ENCODE measurements at places on chromosomes 1 and 21.

GRCh38 chr1:206893380-206893779 is 3.9 kb upstream of the IL24 start:
- DNase-seq = no peak

DNA sequence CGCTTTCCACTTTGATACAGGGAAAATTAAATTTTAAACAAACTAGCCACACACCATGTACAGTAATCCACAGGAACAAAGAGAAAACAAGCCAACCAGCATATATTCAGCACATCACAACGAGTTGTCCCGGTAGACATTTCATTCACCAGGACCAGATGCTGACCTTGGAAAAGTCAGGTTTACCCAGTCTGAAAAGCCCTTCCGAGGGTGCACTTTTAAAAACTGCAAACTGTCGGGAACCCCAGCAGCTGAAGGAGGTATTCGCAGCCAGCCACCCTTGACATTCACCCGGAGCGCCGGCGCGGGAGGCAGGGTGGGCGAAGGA is 1.2 kb downstream of the MCOLN3 start:
- no peak for DNase-seq

DNA sequence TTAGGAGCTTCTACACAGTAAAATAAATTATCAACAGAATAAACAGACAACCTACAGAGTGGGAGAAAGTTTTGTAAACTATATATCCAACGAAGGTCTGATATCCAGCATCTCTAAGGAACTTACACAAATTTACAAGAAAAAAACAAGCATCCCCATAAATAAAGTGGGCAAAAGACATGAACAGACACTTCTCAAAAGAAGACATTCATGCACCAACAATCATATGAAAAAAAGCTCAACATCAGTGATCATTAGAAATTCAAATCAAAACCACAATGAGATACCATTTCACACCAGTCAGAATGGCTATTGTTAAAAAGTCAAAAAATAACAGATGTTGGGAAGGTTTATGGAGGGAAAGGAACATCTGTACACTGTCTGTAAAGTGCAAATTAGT is 526.4 kb upstream of the CAMK1G start:
- DNase-seq = no peak

DNA sequence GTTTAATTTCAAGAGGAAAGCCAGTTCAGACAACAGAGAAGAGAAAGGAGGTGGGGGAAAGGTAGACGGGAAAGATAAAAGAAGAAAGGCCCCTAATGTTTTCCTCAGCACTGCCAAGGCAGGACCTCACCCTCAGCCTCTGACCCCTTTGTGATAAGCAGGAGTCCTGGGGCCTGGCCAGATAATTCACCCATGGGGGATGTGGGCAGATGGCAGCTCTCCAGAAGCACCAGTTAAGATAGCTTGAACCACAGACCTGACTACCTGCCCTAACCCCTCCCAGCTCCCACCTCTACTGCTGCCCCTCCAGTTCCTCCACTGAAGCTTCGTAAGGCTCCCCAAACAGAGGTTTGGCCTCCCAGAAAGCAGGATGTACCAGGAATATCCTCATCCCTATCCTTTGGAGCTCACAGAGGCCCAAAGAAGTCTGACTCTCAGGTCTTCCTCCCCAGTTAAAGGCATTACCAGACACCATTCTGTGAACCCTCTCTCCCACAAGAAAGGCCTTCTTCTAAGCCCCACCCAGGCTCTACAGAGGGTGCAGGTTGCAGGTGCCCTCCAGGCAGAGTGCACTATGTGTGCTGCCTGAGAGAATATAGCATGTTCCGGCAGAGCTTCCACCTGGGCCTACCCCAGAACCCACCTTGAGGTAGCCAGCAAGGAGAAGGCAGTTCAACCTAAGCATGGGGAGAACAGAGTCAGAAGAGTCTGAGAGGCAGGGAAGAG is 9.2 kb upstream of the SNAPIN start:
- no peak for DNase-seq

- no peak for DNase-seq
Observed at GRCh38 chr21:42107177-42107880, 36.2 kb downstream of the UMODL1 start.

- DNase-seq = no peak
Observed at GRCh38 chr1:101376121-101377083, 139.6 kb downstream of the S1PR1 start.
